NCI-H2081 treated with DMSO at 0.1 percent for 48 hours (cell line): ENCODE measurements at places on chromosomes 3 and 15.

GRCh38 chr3:16548721-16549120 is 35.2 kb upstream of the RFTN1 start:
- DNase-seq, result no peak

GRCh38 chr3:195043607-195044339 is 227.2 kb downstream of the XXYLT1 start:
- no peak for DNase-seq

GRCh38 chr15:65638681-65639089 is 16.9 kb downstream of the SLC24A1 start:
- no peak for DNase-seq

GRCh38 chr15:25568751-25569150 is 129.9 kb upstream of the UBE3A start:
- DNase-seq, result no peak

GRCh38 chr15:65194826-65195547 is 9.8 kb upstream of the CLPX start:
- DNase-seq, result no peak

- no peak for DNase-seq
Measured at GRCh38 chr3:190131329-190131728, 10.6 kb upstream of the P3H2 start.

DNA sequence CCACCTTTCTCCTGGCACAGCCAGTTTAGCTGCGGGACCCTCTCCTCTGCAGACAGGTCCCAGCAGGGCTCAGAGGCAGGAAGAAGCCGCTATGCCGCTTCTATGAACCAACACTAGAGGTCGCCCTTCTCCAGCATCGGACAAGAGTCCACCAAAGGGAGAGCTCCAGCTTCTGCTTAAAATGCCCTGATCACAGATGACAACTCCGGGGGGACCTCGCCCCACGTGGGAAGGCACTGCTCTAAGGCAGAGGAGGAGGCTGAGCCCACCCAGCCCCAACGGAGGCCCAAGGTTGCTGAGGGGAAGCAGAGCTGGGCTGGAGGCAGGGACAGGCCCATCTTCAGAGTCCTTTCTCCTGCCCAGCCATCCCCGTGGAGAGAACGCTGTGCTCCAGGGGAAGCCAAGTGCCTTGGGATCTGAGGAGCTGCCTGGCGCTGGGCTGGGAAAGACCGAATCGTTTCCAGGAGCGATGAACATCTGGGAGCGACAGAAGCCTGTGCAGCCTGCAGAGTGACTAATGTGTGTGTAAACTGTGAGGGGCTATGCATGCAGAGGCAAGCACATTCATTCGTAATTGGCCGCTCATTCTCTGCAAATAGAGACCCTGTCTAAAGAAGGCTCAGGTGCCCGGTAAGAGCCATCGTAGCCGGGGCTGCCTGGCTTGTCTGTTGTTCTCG is 43.5 kb upstream of the BDH1 start:
- no peak for DNase-seq

- DNase-seq, result no peak
Measured at GRCh38 chr3:99678023-99678422, 39.6 kb downstream of the COL8A1 start.

- no peak for DNase-seq
Measured at GRCh38 chr3:190848870-190849269, 13.6 kb downstream of the GMNC start.

DNA sequence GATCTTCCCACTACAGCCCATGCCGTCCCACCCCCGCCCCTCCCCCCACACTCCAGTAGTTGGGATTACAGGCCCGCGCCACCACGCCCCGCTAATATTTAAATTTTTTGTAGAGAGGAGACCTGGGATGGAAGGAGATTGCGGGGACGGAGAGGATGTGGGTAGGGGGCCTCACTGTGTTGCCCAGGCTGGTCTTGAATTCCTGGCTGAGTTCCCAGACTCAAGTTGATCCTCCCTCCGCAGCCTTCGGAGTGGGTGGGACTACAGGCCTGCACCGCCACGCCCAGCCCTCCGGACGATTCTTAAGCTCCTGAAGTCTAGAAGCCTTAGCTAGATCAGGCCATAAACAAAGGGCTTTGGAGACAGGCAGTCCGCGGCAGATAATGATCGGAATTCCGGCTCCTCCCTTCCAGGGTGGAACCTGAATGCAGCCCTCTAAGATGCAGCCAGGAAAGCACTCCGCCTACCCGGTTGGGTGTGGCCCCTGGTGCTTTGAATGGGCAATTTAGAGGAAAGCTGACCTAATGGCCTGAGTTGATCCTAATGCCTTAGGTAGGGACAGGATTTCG is at the start of gene DPPA2:
DPPA2 (minus strand) TSS at position 356 of the 569 bp plus-strand sequence. CDS start 1,975 bp downstream, outside the sequence.
- DNase-seq, result no peak

GRCh38 chr3:89252860-89253259 is 145.4 kb downstream of the EPHA3 start:
- no peak for DNase-seq

DNA sequence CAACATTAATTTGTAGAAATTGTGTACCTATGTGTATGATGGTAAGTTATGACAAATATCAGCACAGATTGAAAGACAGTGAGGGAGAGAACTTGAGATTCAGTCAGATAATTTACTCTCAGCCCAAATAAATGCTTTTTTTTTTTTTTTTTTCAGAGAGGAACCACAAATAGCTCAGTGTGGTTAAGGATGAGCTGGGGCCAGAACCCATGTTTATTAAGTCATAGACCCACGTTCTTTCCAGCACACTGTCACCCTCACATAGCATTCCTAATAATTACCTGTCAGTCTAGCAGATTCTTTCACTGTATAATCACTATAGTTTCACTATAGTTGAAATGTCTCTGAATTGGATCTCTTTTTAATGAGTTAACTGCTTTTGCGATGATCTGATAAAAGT is 246.1 kb downstream of the ZIC1 start:
- no peak for DNase-seq

DNA sequence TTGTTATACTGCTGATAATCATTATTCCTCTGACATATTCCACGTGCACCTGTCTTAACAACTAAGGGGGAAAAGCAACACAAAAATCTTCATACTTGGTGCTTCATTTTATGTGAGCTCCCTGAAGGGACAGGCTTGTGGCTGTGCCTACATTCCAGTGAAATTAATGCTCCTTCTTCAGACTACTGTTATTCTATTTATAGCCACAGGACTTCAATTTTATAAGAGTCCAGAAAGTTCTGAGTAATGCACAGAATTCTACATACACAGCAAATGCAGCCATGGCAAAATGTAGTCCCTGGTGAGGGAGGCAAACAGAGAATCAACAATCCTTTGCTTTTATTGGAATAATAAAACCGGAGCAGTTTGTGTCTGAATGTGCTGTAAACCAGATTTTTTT is 417.1 kb downstream of the RBMS3 start:
- no peak for DNase-seq

DNA sequence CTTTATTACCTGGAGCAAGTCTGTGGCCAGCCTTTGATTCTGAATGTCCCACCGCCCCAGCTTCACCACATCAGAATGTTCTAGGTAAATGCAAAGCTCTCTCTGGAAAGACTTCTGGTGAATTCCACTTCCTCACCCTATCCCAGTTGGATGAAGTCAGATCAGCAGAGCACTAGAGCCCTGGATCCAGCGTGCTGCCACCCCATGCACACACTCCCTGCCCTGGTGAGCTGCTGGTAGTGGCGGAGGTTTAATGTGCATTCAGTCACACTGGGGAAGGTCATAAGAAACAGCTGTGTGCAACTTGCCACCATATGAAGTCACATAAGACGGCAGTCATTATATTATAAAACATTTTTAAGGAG is 16.3 kb upstream of the SLC41A3 start:
- DNase-seq, result no peak

DNA sequence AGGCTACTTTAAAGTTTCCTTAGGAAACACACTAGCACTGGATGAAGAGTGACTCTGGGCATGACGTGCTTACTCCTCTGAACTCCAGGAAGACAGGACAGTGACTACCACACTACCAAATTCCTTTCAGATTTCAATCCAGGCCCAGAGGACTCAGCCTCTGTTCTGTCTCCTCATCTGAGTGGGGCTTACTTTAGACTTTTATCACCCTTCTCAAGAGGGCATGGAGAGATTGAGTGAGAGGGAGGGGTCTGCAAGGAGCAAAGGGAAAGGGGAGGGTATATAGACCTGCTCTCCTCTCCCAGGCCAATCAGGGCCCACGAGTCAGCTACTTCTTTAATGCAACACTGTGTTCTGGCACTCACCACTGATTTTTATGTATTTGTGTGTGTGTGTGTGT is 29.4 kb upstream of the RSL24D1 start:
- no peak for DNase-seq

DNA sequence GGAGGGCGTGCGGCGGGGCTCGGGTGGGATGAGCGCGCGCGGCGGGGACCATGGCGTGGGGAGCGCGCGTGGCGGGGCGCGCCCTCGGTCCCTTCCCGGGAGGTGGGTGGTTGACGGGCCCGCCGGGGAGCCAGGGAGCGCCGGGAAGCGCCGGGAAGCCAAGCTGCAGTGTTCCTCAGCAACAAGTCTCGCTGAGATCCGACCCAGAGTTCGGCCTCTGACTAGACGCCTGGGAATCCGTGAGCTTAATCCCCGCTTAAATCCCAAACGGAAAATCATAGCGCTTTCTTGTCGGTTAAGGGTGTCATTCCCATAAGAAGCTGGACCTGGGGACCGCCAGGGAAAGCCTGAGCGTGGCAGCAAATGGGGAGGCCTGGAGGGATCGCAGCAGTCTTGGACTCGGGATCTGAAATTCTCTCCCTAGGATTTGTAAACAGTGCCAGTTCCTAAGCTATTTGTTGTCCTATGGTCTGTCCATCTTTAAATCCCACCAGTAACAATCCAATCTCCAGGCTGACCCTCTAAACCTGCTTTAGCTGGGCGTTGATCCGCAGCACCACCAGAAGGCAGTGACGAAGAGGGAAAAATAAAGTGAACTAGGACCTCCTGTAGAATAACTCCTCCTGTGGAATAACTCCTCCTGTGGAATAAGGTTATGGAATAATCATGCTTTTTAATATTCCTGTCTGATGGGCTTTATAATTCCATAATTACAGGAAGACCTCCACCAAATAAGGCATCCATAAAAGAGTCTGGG is 570 bp upstream of the NEDD4 start:
- DNase-seq, result no peak

GRCh38 chr15:74841891-74842373 is 1.0 kb downstream of the ULK3 start:
- DNase-seq, result no peak

DNA sequence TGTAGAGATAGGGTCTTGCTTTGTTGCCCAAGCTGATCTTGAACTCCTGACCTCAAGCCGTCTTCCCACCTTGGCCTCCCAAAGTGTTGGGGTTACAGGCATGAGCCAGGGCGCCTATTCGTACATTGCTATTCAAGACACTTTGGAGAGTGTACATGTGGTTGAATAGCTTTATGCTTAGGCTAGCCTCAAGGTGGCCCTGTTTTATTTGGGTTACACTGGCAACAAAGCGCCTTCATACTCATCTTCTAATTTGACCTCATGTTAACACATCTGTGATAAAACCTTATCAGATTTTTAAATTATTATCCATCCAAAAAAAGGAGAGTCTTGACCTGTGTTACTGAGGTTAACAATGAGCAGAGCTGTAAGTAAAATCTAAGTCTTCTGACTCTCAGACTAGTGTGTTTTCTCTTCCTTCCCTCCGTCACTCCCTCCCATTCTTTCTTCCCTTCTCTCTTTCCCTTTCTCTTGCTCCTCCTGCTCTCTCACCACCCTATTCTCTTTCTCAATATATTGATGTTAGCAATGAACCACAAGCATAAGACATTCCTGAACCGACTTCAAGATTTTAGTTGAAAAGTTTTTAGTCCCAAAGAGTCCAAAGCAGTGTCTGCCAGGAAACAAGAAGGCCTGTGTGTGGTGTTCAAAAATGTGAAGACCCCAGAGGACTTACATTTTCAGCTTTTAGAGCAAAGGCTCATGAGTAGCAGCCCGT is 603.7 kb upstream of the CFAP20DC start:
- no peak for DNase-seq

DNA sequence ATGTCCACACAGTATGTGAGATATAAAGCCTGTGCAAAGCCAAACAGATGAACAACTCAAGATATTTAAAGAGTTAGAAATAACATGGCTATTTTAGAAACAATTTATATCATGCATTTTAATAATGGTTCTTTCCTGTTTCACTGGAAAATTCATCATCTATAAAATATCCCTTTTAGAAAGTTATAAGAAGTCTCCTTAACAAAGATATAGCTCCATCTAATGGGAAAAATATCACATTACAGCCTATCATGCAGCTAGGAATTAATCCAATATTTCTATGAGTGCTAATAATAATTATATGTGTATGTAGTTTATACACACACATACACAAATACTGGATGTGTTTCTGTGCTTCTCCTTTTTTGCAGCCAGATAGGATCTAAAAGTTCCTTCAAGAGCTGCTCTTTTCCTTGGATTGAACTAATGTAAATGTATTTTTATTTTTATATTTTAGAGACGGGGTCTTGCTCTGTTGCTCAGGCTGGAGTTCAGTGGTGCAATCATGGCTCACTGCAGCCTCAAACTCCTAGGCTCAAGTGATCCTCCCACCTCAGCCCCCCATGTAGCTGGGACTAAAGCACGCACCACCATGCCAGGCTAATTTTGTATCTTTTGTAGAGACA is 21.6 kb downstream of the RPL22L1 start:
- DNase-seq, result no peak

GRCh38 chr3:86960550-86960949 is 30.4 kb downstream of the VGLL3 start:
- DNase-seq, result no peak

DNA sequence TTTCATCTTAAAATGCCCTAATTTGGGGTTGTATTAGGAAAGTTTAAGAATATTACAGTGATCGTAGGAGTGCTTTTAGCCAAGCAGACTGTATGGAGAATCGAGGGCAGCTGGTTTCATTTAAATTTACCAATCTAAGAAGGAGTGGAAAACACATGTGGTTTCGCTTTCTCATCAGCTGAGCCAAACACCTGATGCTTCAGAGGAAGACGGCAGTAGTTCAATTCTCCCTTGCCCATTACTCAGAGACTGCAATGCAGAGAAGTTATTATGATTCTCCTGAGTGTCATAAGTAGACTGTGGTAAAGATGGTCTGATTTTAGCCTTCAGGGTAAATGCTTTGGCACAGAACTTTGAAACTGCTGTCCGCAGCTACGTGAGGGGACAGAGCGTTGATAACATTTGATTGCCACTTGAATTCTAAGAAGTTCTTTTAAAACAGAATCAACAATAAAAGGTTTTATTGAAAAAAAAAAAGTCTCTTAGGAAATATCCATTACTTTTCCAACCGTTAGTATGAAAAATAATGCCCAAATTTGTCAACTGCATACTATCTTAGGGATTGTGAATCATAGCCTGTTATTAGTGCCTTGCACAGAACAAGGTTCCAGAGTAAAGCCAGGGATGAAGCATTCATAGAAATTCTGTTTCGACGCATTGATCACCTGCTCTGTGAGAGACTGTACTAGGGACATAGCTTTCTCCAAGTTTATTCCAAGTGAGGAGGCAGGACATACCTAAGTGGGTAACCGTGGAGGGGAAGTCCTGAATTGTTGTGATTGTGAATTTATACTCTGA is 25.6 kb downstream of the LYSMD4 start:
- DNase-seq, result no peak
